Cerebellar nuclear complex (tissue), 1 donor: ENCODE measurements at places on chromosomes 6 and 20.

GRCh38 chr6:30687659-30688431 is 1.4 kb upstream of the PPP1R18 start:
- no peak for DNase-seq

DNA sequence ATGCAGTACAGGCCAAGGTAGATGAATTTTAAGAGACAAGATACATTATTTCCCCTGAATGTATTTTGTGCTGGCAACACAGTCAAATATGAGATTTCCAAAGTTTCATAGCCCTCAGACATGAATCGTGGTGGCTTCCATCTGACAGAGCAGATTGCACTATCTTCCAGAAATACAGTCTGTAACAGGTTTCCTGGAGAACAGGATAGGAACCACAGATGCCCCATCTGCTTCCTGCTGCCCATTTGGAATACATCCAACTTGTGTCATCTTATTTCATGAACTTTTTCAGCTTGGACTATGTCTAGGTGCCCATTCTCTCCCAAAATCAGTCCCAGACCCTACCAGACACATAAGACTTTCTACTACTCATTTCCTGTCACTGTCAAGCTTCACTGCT is 426.0 kb downstream of the KIF16B start:
- peak; percentile 42 for DNase-seq

DNA sequence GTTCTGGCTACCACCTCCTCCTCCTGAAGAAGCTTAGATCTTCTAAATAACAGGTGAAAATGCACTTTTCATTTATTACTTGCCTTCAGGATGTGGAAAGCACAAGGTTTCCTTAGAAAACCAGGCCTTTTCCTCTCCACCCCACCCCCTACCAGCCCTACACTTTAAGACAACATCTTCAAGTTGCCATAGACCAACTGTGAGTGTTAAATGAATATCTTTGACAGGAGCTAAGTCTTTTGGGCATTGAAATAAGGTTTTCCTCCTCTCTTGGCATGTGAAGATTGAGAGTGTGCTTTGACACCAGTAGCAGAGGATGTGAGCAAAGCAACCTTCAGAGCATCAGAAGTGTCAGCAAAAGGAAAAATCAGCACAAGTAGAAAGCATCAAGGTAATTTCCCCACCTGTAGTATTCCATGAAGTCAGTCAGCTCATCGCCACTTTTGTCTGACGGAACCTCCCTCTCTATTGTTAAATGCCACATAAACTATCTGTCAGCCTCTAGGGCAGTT is 532.3 kb upstream of the MMS22L start:
- DNase-seq = no peak

GRCh38 chr6:157086632-157087031 is 236.7 kb downstream of the TMEM242 start:
- DNase-seq = no peak

GRCh38 chr6:134093007-134093573 is 40.7 kb upstream of the SLC2A12 start:
- DNase-seq = no peak

DNA sequence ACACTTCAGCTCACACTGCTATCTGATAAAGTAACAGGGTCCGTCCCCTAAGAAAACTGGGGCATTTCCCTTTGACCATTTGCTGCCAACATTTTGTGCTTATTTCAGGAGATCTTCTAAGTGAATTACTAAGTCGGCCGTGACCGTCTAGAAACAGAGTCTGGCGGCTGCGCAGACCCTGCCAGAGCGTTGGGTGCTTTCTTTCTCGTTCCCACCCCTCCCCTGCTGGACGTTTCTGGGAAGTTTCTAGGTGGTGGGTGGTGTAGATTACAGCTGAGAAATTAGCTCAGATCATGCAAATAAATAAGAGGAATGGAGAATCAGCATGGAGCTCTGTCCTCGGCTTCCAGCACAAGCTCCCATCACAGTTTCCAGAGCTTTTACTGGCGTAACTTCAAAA is 128.1 kb downstream of the MYLK4 start:
- DNase-seq = no peak

GRCh38 chr6:163419413-163420288 is 5.1 kb downstream of the QKI start:
- DNase-seq = no peak

- DNase-seq = peak; percentile 12
These were observed 31.4 kb downstream of the SNPH start for GRCh38 chr20:1297486-1297885.

DNA sequence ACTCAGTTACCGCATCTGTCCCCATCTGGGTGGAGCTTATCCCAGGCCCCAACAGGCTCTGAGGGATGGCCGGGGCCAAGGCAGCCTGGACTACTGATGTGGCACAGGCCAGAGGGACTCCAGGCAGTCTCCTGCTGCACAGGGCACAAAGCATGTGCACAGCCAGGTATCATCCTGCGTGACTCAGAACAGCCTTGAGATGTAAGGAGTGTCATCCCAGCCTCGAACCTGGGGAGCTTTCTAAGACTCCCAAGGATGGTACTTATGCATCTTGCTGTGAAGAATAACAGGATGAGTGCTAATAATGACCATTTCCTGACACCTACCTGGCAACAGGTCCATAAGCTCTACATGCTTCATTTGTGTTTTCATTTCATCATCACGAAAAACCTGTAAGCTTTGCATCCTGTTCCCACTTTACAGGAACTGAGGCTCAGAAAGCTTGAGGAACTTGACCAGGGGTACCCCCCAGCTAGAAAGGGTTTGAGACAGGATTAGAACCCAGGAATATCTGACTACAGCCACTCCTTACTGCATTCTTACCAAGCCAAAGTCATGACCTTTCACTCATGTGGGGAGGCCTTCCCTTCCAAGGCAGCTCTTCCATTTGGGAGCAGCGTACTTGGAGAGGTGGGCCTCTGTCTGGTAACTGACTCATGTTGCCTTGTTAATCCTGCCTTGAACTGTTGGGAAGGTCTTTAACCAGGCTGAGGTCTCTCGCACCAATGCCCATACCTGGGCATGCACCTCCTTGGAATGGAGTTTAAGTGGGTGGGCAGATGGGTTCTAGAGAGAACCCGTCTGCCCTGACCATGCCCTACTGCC is 1.9 kb downstream of the TRIB3 start:
- no peak for DNase-seq

DNA sequence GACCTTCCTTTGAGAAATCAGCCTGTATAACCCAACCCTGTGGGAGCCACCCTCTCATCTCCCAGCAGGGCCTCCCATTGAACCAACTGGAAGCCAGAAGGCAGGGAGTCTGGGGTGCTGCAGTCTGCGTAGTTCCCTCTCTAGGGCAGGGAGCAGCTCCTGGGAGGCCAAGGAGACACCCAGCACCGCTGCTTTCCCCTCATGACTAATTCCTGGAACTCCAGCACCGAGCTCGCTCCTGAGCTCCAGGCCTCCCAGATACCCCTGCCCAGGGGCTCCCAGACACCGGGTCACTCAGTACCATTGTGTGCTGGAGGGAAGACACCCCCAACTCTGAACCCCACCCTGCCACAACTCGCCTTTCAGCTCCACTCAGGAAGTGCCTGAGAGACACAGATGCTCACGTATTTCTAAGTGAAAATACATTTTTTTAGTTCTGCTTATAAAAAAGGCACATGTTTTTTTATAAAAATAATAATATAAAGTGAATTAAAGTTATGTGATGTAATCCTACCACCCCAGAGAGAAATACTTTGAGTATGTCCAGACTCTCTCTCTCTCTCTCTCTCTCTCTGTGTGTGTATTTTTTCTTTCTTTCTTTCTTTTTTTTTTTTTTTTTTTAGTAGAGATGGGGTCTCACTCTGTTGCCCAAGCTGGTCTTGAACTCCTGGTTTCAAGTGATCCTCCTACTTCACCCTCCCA is 17.5 kb downstream of the PIM1 start:
- DNase-seq = no peak

DNA sequence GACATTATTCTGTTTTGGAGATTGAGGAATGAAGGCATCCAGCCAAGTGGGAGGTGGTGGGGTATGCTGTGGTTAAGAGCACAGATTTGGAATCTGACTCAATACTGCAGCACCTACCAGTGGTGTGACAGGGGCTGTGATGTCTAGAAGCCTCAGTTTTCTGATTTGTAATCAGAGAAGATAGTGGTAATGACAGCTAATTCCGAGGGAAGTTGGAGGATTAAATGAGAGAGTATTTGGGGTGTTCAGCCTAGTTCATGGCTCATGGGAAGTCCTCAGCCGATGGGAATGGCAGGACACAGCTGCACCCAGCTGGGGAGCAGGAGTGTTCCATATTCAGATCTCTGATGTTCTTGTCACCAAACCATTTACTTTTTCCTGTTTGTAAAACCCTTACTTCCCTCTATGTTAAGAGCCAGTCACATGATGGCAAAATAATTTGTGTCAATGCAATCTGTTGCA is 9.3 kb downstream of the SLC9A8 start:
- no peak for DNase-seq

DNA sequence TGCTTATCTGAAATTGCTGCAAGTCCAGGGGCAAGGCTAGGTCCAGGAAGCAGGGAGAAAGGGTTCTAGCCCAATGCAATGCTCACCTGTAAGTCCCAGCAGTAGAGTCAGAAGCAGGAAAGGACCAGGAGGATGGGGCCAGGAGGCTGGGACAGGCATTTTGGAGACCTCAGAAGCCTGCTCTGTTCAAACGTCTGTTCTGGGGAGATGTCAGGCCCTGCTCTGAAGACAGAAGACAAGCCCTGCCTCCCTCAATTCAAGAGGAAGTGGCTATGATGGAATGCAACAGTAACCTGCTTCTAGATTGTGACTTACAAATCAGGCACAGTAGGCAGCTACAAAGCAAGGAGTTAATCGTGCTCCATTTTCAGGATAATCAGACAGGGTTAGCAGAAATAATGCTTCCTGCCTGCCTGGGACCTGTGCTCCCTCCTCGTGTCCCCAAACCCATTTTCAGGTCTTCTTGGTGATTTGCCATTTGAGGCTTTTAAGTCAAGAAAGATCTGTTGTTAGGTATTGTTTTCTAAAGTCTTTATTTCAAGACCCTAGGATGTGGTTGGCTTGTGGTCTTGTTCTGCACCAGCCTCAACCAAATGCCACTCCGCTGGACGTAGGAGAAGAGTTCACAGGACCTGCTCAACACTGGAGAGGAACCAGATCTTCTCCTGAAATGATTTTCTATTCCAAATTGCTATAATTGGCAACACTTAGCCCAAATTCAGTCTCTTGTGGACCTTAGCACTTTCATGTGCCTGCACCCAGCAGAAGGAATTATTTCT is at the start of gene SIRPG:
Gene SIRPG, minus strand, starts transcription at position 224 of the 779 bp plus-strand sequence. Its CDS starts 65 bp downstream, at position 159.
- no peak for DNase-seq

- DNase-seq = no peak
These were observed 524.8 kb upstream of the GJE1 start for GRCh38 chr6:141607956-141608355.

DNA sequence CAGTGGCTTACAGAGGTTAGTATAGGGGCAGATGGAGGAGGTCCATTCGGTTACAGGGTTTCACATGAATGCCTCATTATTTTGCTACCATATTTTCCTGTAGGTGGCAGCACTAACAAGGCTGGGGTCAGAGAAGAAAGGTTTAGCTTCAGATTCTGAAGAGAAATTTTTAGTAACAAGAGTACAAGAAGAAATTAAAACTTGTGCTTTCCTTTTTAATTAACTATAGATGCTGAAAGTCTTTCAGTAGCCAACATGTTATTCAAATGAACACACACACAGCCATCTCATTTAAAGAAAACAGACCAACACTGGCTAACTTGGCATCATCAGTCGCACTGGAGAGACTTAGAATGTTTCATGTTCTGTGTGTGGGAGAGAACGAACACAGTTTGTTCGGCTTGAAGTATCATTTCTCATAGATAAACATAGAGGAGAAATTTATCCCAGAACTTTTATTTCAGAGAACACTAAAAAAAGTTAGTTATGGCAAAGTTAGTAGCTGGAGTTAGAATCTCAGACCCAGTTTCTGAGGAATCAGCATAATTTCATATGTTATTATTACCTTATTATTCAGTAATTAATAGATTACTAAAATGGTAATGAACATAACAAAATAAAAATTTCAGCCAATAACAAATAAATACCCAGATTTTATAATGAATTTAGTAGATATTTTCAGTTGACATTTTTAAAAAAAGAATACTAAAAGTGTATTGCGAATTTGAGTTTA is 314.0 kb upstream of the RSPO3 start:
- DNase-seq = peak; percentile 7

- DNase-seq = no peak
These were observed 21.2 kb downstream of the SNPH start for GRCh38 chr20:1287306-1287705.

DNA sequence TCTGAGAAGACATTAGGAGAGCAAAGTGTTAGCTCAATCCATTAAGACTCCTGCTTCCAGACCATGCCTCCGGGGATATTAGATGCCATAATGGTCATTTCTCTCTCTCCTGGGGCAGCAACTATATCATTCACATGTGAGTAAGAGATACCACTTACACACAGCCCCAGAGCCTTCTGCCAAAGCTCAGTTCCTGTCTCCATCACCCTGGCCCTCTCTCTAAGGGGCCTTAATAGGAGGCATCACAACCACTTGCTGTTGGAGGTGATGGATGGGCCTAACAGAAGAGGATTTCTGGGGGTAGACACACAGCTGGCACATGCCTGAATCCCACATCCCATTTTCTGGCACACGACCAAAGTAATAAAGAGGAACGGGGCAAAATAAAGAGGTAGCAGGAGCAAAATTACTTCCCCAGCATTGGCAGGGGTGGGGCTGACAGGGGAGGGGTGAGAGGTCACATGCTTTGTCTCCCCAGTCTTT is 34.0 kb upstream of the VSTM2L start:
- DNase-seq = no peak

DNA sequence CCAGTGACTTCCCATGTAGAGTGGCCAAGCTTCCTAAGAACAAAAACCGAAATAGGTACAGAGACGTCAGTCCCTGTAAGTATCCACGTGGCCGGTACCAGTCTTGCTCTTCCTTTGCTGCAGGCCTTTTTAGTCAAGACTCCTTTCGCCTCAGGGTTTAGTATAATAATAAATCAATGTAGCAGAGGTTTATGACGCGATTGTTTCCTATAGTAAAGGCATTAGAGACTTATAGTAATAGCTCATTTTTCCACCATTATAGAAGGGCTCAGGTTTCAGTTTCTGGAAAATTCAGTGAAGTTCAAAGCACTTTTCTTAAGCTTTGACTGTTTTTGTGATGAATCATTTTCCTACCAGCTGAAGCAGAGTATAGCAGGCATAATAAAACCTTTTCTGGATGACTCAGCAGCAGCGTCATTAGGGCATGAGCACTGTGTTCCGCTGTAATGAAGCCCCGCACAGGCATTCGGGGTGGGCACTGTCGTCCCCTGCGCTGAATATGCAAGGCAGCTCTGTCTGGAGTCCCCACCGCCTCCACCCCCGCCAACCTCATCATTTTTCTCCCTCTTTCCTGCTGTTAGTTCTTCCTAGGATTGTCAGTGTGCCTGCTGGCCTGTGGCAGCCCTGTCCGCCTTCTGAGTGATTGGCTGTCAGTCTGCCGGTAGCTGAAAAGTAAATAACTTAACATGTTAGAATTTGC is 51.3 kb downstream of the PTPN1 start:
- no peak for DNase-seq

GRCh38 chr6:69063401-69063800 is 428.3 kb downstream of the ADGRB3 start:
- no peak for DNase-seq

DNA sequence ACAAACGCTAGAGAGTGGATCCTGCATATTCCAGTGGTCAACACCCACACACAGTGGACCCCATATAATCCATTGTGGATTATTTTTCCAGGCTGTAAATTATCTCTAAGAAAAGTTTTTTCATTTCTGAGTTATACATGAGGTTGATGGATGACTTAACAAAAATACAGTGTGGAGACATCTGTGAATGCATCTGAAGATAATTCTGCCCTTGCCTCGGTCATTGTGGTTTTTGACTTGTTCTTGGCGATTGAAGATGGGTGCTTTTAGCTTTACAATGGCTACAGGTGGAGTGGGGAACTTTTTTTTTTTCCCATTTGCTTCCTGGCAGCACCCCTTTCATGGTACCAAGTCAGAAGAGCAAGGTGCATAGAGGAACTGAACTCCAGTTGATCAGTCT is 242.7 kb downstream of the MYLK4 start:
- no peak for DNase-seq
